A549 (cell line): ENCODE measurements at places on chromosomes 4 and X. TPM values are rescaled to one million over a fixed set of nuclear protein-coding genes. Genes with fewer than 3 reads are reported as not detected.

The HOPX gene
- not detected in 3 replicates for polyA plus RNA-seq

The SCML2 gene
- 8.0 to 8.6 TPM (median 8.0 TPM) in 3 replicates for polyA plus RNA-seq

The LPAR4 gene
- not detected in 3 replicates for polyA plus RNA-seq

The SSX4B gene
- not detected in 3 replicates for polyA plus RNA-seq

The DCAF4L1 gene
- 0.12 to 0.20 TPM (median 0.13 TPM) in 3 replicates for polyA plus RNA-seq

The ATRX gene
- 34.1 to 35.2 TPM (median 34.7 TPM) in 3 replicates for polyA plus RNA-seq

The SLC10A3 gene
- 19.3 to 24.1 TPM (median 21.7 TPM) in 3 replicates for polyA plus RNA-seq

The PNMA5 gene
- not detected in 3 replicates for polyA plus RNA-seq

The SPATA4 gene
- polyA plus RNA-seq = 0.18 to 0.29 TPM (median 0.26 TPM) in 3 replicates

The TMEM150C gene
- polyA plus RNA-seq = 1.5 to 2.1 TPM (median 1.5 TPM) in 3 replicates

The F8A3 gene
- polyA plus RNA-seq = 1.4 to 1.9 TPM (median 1.7 TPM) in 3 replicates

The ZNF732 gene
- not detected in 3 replicates for polyA plus RNA-seq

The SPANXC gene
- polyA plus RNA-seq = 0.39 to 0.55 TPM in 2 of 3 replicates, not detected in the other

The GYPE gene
- polyA plus RNA-seq = not detected in 3 replicates

The POU3F4 gene
- polyA plus RNA-seq = not detected in 3 replicates

The CD38 gene
- 7.8 to 9.1 TPM (median 8.2 TPM) in 3 replicates for polyA plus RNA-seq

The ERAS gene
- polyA plus RNA-seq = 0.06 to 0.07 TPM in 2 of 3 replicates, not detected in the other

The GPR78 gene
- polyA plus RNA-seq = 0.09 to 0.18 TPM (median 0.17 TPM) in 3 replicates

- no peak for DNase-seq
Measured at GRCh38 chrX:103399744-103400143, 23.4 kb downstream of the BEX3 start.

DNA sequence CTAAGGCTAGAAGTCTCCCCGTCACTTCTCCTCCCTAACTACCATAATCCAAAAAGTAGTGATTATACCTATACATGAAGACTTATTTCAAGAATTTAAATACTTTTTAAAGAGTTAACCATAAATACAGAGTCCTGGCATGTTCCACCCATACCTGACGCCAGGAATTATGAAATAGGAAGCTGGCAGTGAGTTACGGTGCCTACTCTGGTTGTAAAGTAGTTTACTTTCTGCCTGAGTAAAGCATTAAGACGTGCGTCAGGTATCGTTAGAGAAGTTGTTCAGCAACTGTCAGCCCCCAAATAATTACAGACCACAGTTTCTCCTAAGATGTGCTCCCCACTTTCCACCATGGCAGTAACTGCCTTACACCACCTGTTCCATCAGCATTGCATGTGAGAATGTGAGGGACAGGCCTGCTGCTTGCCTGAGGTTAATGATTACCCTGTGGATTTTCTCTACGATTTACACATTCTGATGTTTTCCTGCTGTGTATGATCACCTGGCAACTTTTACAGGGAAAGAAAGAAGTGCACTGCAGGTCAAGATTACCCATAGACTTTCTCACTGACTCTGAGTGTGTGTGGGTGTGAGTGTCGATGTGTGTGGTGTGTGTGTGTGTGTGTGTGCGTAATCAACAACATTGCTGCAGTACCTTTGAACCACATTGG lies 92.3 kb upstream of the SLC7A11 start:
- peak; percentile 21 for DNase-seq

GRCh38 chr4:163611784-163612445 lies 117.4 kb downstream of the TMA16 start:
- DNase-seq = no peak

- DNase-seq = no peak
Measured at GRCh38 chr4:173488656-173489055, 41.4 kb downstream of the HAND2 start.

GRCh38 chr4:148445071-148445859 lies 3.1 kb upstream of the NR3C2 start:
- DNase-seq = no peak

- no peak for DNase-seq
Measured at GRCh38 chr4:16171831-16172230, 54.4 kb downstream of the TAPT1 start.

GRCh38 chr4:8828869-8829268 lies 42.8 kb downstream of the HMX1 start:
- DNase-seq = no peak

- no peak for DNase-seq
Measured at GRCh38 chrX:41733939-41734338, 10.0 kb downstream of the GPR82 start.

GRCh38 chr4:47493238-47494123 lies 8.4 kb downstream of the ATP10D start:
- DNase-seq = no peak

DNA sequence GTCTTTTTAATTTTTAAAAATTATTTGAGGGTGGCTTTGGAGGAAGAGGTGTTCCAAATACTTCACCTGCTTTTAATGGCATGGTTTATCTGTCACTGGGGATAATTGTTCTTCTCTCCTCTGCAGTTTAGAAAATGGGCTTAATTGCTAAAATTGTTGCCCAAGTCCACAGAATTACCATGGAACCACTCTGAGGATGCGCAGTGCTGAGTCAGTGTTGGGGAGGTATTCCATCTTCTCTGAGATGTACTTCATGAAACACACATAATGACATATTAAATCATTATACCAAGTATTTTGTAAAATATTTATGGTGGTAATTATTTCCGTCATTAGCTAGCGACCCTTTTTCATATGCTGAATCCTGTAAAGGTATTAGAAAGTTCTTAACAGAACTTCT lies 8.0 kb downstream of the ASB5 start:
- DNase-seq = no peak

GRCh38 chr4:184265546-184266351 lies 48.1 kb upstream of the ENPP6 start:
- peak; percentile 83 for DNase-seq

GRCh38 chrX:64190136-64190740 lies 15.3 kb downstream of the AMER1 start:
- no peak for DNase-seq

GRCh38 chr4:534576-535151 lies 35.7 kb downstream of the PIGG start:
- DNase-seq = no peak

GRCh38 chr4:151553874-151554273 lies 144.9 kb downstream of the FHIP1A start:
- no peak for DNase-seq

GRCh38 chr4:30028826-30029225 lies 691.3 kb upstream of the PCDH7 start:
- no peak for DNase-seq

DNA sequence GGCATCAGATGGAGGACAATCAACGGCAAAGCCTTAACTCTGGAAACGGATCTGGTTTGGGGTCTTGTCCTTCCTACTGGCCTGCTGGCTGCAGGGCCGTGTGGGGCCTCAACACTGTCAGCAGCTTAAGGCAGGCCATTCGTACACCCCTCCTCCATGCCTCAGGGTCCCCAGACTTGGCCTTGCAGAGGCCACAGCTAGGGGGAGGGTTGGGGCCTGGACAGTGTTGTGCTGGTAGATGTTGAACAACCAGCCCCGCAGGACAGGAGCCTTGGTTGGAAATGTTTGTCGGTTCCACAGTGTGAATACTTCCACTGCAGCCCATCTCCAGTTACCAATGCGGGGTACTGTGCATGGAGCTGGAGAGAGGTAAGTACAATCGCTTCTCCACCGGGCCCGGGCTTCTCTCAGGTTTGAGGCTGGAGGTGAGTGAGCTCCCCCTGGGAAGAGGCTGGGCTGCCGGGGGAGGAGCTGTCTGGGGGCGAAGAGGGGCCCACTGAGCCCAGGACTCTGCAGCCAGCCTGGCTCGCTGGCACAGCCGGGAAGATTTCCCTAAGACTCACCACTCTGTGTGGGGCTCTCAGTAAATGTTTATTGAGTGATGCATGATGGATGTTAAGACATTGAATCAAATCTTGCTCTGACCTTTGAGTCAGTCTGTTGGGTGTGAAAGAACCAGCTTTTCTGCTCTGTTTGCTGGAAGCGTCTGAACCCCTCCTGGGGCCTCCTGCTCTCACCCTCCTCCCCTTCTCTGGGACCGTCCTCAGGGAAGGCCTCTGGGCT lies 19.7 kb upstream of the GPR78 start:
- DNase-seq = no peak

GRCh38 chr4:169922632-169923276 lies 103.4 kb downstream of the MFAP3L start:
- DNase-seq = no peak

- no peak for DNase-seq
Measured at GRCh38 chr4:88599298-88599697, 7.0 kb downstream of the HERC3 start.

- DNase-seq = no peak
Measured at GRCh38 chr4:13599159-13599558, 28.4 kb downstream of the BOD1L1 start.

DNA sequence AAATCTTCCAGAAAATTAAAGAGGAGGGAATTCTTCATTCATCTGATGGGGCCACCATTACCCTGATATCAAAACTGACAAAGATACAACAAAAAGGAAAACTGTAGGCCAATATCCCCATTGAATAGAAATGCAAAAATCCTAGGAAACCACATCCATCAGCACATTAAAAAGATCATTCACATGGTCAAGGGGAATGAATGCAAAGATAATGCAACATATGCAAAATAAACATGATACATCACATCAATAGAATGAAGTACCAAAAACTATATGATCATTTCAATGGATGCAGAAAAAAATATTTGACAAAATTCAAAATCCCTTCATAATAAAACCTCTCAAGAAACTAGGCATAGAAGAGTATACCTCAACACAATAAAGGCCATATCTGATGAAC lies 108.9 kb upstream of the SH3RF1 start:
- no peak for DNase-seq

DNA sequence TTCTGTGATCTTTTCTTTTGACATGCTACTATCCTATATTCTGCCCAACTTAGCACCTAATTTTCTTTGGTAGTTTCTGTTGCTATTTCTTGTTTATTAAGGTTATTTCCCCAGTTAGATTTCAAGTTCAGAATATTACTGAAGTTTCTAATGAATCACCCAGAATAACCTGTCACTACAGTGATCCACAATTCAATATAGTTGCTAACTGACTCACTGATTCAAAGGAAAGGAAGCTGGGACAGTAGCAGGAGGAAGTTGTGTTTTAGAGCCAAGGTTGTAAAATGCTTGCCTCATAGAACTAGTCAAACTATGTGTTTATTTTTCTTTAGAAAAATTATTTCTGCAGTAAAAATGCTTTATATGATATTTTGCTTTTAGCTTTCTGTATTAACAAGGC lies 37.4 kb downstream of the PAK3 start:
- no peak for DNase-seq

DNA sequence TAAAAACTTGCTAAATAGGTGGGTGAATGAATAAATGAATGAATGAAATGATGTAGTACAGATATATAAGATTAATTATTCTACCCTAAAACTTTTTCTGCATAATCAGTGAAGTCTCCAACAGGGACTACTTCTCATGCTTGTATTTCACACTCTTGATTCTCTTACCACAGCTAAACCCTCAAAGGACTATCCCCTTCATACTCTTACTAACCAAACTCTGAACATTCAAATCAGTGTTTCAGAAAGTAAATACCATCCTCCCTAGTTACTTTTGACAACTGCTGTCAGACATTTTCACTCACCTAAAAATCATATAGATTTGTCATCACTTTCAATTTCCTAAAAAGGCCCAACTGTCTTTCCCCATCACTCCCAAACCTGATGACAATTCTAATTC lies 234.3 kb upstream of the HHIP start:
- DNase-seq = no peak

- DNase-seq = no peak
Measured at GRCh38 chr4:96455045-96455720, 615.3 kb downstream of the PDHA2 start.

DNA sequence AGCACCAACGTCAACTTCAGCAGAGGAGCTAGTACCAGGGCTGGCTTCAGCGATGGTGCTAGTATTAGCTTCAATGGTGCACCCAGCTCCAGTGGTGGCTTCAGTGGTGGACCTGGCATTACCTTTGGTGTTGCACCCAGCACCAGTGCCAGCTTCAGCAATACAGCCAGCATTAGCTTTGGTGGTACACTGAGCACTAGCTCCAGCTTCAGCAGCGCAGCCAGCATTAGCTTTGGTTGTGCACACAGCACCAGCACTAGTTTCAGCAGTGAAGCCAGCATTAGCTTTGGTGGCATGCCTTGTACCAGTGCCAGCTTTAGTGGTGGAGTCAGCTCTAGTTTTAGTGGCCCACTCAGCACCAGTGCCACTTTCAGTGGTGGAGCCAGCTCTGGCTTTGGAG lies 8.3 kb downstream of the TRO start:
- no peak for DNase-seq

DNA sequence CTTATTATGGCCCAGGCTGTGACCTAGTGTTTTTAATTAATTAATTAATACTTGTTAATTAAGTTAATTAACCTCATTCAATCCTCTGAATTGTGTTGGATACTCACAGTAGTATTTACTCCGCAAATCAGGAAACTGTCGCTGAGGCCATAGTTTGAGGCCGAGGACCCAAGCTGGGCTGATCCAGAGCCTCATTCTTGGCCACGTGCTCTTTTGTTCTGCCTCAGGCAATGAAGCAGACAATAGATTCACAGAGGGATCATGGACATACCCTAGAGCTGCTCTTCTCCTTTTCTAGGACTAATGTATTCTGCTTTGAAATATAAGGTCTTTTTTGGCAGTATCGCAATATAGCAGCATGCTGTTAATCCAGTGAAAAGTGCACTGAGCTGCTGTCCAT lies 24.0 kb upstream of the SNCA start:
- DNase-seq = no peak

GRCh38 chr4:81452452-81453006 lies 19.2 kb downstream of the RASGEF1B start:
- no peak for DNase-seq

DNA sequence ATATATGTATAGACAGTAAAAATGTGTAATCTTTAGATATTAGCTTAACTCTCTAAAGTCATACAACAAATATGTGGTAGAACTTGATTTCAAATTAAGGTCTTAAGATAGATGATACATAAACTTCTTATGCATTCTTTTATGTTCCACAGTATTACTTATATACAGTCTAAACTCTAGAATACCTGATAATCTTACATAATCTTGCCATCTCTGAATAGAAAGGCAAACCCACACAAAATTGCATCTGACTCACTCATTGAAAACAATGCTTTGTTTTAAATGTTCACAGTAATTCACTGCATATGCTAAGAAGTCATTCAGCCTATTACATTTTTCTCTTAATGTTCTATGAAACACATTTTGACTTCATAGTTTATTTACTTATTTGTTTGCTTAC lies 10.1 kb downstream of the SULT1B1 start:
- no peak for DNase-seq
